ENCODE measurements at places on chromosomes 6 and 20.

- no peak for DNase-seq
Measured at GRCh38 chr6:152973916-152974315, 8.9 kb downstream of the FBXO5 start.

GRCh38 chr20:49854190-49854875 is 41.7 kb downstream of the SLC9A8 start:
- no peak for DNase-seq

DNA sequence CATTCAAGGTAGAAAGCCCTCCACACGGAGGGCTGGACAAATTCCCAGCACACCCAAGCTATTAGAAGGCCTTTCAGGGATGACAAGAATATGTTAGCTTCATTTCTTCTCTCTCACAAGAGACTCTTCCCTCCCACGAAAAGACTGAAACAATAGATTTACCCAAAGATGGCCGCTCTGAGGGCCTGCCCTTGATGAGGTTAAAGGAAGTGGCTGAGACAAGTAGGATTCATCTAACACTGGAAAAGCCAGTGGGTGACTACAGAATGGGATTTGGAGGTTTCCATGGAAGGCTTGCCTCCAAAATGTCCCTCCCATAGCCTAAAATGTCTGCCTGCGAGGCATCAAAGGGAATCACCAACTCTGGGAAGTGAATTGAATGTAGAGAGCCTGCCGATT is 277.6 kb downstream of the CLIC5 start:
- DNase-seq: no peak

GRCh38 chr20:34047917-34048316 is 54.2 kb downstream of the RALY start:
- no peak for DNase-seq

DNA sequence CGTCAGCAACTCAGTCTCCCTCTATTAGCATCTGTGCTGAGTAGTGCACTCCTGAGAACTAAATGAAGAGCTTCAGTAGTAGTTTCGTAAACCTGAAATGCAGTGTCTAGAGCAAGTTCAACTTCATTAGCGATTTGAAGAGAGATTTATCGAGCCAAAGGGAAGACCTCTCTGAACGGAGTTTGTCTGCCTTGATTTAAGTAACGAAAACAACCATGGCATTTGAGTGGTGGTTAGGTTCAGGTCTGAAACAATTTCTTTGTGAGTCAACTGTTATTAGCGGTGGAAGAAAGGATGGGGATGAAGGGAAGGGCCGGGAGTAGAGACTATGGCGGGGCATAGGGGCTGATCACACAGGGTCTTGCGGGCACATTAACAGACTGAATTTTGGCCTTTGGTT is 150.5 kb downstream of the BCAS1 start:
- DNase-seq: no peak

DNA sequence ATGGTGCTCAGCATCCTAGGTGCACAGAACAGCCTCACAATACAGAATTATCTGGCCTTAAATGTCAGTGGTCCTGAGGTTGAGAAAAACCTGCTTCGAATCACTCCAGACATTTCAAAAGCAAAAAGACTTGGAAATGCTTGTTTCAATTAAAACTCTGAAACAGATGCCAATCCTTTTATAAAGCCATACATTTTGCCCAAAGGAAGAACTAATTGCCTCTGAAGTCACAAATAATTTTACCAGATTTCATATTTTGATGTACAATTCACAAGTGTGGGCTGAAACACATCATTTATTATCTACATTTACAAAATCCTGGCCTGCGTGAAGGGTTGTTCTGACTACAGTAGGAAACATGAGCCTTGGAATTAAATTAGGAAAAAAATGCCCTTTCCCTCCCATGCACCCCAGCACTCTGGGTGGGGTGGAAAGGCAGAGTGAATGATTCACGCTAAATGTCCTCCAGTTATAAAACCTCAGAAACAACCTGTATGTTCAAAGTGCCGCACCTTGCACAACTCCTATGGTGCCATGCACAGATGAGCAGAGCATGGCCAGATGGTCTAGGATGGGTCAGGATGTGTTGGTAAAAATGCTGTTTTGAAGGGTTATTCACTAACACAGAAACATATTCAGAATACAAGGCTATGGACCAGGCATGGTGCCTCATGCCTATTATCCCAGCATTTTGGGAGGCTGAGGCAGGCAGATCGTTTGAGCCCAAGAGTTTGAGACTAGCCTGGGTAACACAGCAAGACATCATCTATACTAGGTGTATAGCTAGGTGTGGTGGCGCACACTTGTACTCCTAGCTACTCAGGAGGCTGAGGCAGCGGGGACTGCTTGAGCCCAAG is 87.0 kb downstream of the ZMYND8 start:
- no peak for DNase-seq

DNA sequence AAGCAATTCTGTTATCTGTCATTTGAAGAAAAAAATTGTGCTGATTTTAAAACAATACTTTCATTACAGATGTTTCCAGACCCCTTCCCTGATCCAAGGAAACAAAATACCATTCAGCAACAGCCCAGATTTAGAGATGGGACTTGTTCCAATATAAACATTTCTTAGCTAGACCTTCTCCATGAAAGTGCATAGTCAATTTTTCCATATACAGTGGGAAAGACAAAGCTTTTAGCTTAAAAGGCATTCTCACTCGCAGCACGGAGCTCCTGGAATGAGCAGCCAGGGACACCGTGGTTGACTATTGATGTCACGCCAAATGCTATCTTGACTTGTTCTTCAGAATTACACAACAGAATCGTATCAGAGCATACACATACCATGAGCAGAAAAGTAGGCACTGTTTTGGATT is 21.5 kb downstream of the LAMA4 start:
- DNase-seq: no peak
